ENCODE measurements at places on chromosomes 2 and 18.

- no peak for DNase-seq
Observed at GRCh38 chr2:170012773-170013172, 165.2 kb upstream of the MYO3B start.

GRCh38 chr2:26668856-26669750 is 23.4 kb upstream of the KCNK3 start:
- DNase-seq = peak; percentile 48

GRCh38 chr2:105377871-105378270 is 21.0 kb downstream of the FHL2 start:
- no peak for DNase-seq

DNA sequence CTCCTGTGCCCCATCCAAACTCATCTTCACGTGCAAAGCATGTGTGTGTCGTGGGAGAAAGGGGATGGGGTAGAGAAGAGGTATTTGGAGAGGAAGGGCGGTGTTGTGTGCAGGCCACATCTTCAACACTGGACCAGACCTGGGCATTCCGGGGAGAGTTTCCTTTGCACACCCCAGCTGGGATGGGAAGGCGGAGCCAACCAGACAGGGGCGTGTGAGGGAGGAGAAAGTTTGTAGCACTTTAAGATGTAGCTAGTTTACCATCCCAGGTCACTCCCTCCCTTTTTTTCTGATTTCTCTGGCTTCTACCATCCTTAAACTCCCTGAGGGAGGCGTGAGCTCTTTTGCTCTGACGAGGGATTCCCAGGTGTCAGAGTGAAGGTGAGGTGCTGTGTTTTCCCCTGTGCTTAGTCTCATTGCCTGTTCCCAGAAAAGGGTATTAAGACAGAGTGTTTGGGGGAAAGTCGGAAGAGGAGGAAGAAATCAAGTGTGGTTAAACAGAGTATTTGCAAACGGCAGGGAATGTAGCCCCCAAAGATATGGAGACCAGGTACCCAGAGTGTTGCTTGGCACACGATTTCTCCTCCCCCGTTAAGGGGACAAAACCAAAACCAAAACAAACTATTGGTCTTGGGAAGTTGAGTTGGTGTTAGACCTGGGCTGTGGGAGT is 1.6 kb downstream of the SETBP1 start:
- no peak for DNase-seq

GRCh38 chr18:76822506-76823160 is at the start of gene ZNF236:
ZNF236 (plus strand) TSS chr18:76822557; CDS start chr18:76822608, 51 bp downstream.
- DNase-seq = peak; percentile 91

All from cardiac muscle cell (in vitro differentiated cells and primary cell).